ENCODE measurements at places on chromosomes 13 and 19.
A peak's percentile ranks its signal among the peaks of the same experiment; 100 is the strongest.

GRCh38 chr13:112792511-112792910, 102.7 kb downstream of the ATP11A start:
- DNase-seq = no peak

DNA sequence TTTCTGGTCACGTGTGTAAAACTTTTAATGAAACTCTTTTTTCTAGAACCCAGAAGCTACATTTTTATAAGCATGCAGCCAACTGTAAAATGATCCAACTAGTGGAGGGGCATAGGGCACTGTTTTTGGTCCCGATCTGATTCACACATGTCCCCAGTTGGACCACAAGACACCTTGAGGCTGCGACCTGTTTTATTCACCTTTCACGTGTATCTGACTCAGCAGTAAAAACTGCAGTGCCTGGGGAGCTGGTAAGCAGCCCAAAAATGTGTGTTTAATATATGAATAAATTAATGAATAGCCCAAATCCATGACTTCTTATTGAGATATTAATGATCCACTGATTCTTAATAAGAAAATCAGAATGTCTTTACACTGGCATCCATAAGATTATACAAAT, 140.4 kb downstream of the COL4A1 start:
- DNase-seq = peak; percentile 39

DNA sequence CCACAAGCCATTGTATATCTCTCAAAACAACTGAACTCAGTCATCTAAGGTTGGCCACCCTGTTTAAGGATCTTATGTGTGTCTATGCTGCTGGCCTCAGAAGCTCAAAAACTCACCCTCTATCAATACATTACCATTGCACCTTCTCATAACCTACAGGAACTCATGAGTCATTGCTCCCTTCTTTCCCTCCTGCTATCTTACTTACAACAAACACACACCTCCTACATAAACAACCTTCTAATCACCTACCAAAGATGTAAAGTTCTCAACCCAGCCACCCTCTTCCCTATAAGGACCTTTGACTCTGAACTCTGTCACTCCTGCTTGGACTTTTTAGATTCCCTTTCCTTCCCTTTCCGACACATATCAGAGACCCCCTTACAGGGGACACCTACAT, 13.3 kb upstream of the ZSCAN4 start:
- no peak for DNase-seq

DNA sequence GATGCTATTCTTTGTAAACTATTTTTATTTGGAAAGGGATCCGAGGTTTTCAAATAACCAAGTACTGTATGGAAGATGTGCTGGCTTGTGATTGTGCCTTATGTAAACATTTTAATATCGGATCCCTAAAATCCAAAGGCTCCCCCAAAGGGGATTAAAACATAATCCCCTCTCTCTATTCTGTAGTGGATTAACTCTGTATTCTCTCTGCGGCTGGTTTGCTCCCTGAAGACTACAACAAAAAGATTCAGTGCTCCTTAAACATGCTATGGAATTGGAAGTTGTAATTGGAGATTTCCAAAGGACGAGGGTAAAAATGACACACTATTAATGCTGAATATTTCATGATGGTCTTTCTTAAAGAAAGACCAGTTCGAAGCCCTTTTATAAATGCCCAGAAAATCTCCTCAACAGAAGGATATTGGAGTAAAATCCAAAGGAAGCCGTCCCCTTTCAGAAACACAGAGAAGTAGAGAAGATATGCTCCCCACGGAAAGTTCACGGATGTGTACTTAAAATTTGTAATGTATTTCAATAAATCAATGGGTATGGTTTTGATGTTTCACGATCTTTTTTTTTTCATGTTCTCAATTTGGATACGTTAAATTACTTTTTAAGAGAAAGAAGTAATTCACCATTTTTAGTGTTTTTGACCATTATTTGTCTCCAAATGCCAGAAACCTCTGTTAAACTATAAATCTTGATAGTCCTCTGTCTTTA, 6.5 kb downstream of the MAB21L1 start:
- no peak for DNase-seq

GRCh38 chr13:37201081-37201480, 95.6 kb upstream of the CSNK1A1L start:
- no peak for DNase-seq

- DNase-seq = no peak
These were observed 15.2 kb downstream of the BIVM start for GRCh38 chr13:102814025-102814607.

DNA sequence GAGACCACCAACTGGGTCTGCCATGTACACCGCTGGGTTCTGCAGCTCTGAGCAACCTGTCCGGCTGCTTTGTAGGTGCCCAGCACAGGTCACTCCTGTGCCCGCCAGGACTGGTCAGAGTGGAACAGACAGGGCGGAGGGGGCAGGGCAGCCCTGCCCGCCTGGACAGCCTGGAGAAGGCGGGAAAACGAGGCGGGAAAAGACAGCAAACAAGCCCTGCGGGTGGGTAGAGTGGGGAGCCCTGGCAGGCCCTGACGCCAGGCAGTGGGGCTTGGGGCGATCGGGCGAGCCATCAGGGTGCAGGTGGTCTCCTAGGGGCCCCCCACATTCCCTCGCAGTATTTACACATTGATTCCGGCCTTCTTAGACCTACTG, 533 bp upstream of the UHRF1 start:
- no peak for DNase-seq

- DNase-seq = no peak
These were observed 52.7 kb downstream of the KCTD12 start for GRCh38 chr13:76833441-76833954.

GRCh38 chr13:78032132-78032531, 113.5 kb upstream of the EDNRB start:
- DNase-seq = no peak

GRCh38 chr19:3544742-3545668, 6.0 kb downstream of the TEKTIP1 start:
- peak; percentile 60 for DNase-seq

DNA sequence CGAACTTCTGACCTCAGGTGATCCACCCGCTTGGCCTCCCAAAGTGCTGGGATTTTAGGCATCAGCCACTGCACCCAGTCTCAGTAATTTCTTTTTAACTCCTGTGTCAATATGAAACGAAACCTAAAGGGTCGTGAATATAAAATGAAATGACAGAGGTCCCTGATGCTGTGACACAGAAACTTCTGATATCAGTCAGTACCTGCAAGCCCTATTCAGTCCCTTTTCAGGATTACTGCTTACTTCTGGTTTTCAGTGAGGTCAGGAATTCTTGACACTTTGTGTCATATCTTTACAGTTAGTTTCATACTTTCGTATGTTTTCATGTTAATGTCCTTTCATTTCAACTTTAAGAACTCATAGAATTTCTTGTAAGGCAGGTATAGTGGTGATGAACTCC, 58.7 kb downstream of the RNF17 start:
- no peak for DNase-seq

DNA sequence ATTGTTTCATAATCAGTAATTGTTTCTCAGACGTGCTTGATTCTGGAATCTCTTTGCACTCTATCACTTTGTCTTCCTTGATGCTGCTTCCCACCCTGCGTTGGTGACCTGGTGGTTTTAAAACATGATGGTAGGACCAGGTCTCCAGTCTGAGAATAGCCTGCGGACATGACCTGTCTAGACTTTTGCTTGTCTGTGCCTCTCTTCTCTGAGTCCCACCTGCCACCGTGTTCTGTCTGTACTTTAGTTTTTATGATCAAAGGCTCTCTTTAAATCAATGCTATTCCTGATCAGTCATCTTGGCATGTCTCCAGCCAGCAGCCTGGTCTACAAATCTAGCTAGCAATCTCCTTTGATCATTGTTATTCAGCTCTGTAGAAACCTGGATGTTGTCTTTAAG, 933.9 kb downstream of the DIAPH3 start:
- DNase-seq = no peak

DNA sequence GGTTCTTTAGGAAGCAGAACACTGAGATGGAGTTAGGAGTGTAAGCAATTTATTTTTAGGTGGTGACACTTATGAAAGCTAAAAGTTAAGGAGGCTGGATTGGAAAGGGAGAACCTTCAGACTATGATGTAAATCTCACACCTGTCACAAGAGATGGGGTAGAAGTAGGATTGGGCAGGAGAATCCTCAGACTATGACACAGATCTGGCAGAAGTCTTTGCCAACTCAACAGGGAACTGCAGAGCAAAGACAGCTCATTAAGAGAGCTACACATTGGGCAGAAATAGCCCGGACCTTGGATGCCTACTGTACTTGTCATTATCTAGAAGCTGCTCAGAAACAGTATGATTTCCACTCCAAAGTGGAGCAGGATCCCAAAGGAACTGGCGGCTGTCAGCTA, 134.4 kb downstream of the DNAJC15 start:
- no peak for DNase-seq

DNA sequence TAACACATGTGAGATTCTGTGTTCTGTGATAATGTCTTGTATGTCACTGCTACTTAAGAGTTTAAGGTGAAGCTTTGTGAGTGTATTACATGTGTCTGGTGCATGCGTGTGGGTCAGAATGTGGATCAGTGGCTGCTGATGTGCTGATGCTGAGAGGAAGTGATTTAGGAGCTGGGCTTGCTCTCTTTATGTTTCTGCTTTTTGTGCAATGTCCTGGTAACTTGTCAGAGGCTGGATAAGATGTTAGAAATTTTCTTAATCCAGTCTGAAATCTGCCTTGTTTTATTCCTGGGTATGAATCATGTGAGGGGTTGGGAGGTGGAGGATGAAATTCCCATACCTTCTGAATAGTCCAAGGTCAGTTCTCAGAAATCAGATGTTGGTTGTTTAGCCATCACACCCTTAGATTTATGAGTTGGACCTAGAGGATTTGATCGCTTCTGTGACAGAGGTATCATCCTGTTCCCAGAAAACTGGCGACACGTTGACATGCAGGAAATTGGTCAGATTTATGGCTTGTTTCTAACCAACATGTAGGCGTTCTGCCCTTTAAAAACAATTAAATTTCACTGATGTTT, 24.5 kb upstream of the CXCL17 start:
- no peak for DNase-seq

GRCh38 chr13:76762721-76763120, 123.5 kb downstream of the KCTD12 start:
- no peak for DNase-seq

GRCh38 chr19:22052644-22053013, 345 bp downstream of the ZNF257 start:
- DNase-seq = no peak

GRCh38 chr13:46343279-46343994, 43.6 kb downstream of the RUBCNL start:
- DNase-seq = no peak

- peak; percentile 93 for DNase-seq
These were observed 3.6 kb downstream of the PRMT1 start for GRCh38 chr19:49680421-49681351.

DNA sequence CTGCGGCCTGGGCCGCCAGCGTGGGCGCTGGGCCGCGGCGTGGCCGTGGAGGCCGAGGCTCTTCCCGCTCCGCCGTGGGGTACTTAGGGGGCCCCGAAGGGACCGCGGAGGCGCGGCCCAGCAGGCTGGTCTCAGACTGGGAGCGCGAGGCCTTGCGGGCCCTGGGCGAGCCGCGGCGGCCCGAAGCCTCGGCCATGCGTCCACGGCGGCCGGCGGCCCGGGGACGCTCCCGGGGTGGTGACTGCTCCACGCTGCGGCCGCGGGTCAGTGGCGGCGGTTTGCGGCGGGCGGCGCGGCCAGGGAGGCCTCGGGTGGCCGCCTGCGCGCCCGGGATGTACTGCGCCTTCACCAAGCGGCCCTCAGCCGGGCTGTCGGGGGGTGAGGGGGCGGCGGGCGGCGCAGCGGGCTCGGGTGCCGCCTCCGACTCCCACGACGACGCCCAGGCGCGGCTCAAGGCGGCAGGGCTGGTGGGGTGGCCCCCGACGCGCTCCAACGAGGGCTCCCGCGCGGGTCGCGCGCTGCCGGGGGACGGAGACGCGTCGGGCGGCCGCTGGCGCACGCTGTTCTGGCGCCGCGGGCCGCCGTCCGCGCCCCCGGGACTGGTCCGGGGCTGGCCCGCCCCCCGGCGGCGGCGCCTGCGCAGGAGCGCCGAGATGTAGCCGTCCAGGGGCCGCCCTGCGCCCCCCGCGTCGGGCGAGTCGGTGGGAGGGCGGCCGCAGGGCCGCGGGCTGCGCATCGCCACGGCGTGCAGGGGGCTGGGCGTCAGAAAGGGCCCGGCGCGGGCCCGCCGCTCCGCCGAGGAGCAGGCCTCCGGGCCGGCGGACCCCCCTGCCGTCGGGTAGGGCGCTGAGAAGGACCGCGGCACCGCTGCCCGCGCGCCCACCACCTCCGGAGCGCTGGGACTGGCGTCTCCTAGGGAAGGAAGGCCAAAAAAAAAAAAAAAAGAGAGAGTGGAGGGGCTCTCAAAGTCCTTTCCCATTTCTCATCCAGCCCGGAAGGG, 11.7 kb downstream of the DACT3 start:
- DNase-seq = no peak

DNA sequence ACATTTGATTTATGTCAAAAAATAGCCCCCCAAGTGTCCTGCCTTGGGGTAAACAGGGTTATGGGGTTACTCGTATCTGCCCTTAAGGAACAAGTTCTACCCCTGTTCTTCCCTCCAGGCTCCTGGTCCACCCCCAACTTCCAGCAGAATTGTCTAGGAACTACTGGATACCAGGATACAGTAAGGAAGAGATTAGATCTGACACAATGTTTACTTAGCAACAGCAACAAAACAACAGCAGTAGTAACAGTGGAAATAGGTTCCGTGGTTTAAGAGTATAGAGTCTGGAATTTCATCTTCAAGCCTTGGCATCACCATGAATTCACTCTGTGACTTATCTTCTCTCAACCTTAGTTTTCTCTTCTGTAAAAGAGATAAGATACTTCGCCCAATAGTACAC, 1.7 kb upstream of the FAM98C start:
- DNase-seq = peak; percentile 58

DNA sequence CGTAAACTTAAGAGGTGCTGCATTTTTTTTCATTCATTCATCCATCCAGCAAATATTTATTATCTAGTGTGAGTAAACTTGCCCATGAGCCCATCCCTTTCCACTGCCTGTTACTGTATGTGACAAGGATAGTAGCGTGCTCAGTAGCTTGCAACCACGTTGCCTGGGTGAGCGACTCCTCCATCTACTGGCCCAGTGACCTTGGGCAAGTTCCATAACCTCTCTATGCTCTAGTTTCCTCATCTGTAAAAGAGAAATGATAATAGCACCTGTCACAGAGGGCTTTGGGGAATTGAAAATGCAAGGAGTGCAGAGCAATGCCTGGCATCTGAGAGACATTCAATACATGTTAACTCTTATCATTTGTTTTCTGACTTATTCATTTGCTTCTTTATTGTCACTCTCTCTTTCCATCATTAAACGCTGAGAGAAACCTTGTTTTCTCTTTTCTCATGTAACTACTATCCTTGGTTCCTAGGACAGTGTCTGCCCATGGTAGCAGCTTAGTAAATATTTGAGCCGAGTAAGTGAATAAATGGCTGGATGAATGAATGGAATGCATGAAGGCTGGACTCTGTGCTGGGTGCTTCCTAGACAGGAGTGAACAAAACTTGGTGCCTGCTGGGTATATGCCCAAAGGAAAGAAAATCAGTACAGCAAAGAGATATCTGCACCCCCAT, 19.9 kb downstream of the LRCH1 start:
- no peak for DNase-seq
